ENCODE measurements at places on chromosomes 11 and 22.
A peak's percentile ranks its signal among the peaks of the same experiment; 100 is the strongest.

DNA sequence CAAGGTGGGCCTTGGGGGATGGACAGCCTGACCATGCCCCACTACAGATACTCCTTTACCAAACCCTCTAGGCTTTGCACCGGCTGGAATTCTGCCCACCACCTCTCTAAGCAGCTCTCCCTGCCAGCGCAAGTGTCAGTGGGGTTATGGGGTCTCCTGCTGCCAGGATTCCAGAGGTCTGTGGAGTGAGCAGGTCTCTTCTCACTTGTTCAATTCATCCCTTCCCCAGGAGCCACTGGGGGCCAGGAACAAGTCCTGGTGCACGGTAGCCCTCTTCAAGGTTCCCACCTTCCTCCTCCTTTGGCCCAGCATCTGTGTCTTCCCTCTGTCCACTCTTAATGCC, 30.5 kb downstream of the CCDC15 start:
- no peak for DNase-seq

GRCh38 chr11:122330279-122330965, 214.4 kb upstream of the BLID start:
- DNase-seq = no peak

GRCh38 chr22:27526901-27527300, 274.7 kb downstream of the MN1 start:
- DNase-seq = no peak

GRCh38 chr11:114105611-114106010, 46.1 kb downstream of the ZBTB16 start:
- DNase-seq = no peak

DNA sequence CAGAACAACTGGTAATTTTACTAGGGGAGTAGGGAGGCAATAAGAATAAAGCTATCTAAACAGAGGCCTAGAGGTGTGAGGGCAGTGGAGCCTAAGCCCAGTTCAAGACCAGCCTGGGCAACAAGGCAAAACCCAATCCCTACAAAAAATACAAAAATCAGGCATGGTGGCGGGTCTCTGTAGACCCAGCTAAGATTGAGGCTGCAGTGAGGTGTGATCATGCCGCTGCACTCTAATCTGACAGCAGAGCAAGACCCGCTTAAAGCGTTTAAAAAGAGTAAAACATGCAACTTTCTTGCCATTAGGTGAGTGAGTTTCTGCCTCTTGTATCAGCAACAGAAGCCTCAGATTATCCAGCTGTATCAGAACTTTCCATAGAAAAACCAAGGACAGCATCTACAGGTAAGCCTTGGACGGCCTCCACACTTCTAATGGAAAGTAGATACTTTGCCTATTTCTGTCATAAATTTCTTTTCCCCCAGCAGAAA, 12.1 kb downstream of the TAF1D start:
- no peak for DNase-seq

- no peak for DNase-seq
These were observed 120.4 kb upstream of the GRIA4 start for GRCh38 chr11:105489446-105489845.

DNA sequence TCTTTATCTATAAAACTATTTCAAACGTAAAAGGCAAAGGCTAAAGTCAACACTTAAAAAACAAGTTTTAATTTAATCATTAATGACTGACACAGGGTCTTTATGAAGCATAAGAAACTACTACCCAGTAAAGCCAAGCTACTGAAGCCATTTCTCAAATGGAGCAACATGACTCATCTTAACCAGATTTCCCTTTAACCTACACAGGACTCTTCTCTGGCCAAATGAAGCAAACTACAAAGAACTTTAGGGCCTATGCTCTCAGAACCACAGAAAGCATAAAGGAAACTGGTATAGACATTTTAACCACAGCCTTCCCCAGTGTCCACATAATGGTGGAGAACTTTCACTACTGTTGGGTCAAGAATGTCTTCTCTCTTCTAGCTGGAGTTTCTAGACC, 34.7 kb downstream of the ALG9 start:
- no peak for DNase-seq

GRCh38 chr11:71284525-71285092, 32.2 kb upstream of the SHANK2 start:
- no peak for DNase-seq

GRCh38 chr11:30451167-30451566, 128.3 kb downstream of the ARL14EP start:
- no peak for DNase-seq

DNA sequence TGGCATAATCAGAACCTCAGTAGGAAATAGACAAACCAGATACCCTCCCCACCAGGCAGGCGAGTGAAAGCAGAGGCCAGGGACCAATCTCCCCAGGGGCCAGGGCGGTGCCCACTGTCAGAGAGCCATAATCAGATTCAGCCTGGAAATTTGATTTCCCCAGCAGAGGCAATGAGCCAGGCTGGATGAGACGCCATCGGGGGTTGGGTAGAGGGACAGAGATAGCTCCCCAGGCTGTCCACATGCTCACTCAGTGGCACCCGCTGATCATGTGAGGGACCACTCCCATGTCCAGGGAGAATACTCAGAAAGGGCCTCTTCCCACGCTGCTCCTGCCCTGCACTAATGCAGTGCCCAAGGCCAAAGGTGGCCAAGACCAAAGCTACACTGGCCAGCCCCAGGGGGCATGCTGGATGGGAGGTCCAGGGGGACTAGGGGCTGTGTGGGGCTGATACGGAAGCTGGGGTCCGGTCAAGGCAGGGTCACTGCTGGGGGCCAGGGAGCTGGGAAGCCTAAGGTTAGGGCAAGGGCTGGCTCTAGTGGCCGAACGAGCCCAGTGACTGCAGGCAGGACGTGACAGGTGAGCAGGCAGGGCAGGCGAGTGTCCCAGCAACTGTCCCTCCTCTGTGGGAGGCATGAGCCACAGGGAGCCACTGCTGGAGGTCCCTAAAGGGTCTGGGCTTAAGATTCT, 19.8 kb downstream of the ARVCF start:
- no peak for DNase-seq

DNA sequence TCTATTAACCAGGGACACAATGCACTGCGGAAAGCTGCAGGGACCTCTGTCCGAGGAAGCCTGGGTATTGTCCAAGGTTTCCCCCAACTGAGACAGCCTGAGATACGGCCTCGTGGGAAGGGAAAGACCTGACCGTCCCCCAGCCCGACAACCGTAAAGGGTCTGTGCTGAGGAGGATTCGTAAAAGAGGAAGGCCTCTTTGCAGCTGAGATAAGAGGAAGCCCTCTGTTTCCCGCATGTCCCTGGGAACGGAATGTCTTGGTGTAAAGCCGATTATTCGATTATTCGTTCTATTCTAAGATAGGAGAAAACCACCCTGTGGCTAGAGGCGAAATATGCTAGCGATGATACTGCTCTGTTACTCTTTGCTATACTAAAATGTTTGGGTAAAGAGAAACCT, 5.2 kb downstream of the BET1L start:
- no peak for DNase-seq

- DNase-seq = no peak
These were observed 53.1 kb downstream of the OPCML start for GRCh38 chr11:133479209-133479608.

DNA sequence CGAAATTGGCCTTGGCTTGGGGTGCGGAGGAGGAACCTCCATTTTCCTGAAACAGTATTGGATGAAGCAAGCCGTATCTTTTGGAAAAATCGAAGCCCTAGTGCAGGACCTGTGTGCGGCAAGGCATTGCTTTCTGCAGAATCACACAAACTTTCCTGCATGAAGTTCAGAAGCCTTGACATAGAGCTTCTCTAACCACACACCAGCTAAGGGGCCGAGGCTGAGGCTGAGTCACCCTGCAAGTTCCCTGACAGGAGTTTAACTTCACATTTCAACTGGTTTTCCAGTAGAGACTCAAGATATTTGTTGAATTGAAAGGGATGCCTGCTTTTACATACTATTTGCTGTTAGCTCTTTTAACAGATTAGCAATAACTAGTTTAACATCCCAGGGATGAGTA, 67.8 kb downstream of the TCF20 start:
- DNase-seq = no peak

- no peak for DNase-seq
These were observed 303.7 kb upstream of the CCDC179 start for GRCh38 chr11:23164022-23164421.

DNA sequence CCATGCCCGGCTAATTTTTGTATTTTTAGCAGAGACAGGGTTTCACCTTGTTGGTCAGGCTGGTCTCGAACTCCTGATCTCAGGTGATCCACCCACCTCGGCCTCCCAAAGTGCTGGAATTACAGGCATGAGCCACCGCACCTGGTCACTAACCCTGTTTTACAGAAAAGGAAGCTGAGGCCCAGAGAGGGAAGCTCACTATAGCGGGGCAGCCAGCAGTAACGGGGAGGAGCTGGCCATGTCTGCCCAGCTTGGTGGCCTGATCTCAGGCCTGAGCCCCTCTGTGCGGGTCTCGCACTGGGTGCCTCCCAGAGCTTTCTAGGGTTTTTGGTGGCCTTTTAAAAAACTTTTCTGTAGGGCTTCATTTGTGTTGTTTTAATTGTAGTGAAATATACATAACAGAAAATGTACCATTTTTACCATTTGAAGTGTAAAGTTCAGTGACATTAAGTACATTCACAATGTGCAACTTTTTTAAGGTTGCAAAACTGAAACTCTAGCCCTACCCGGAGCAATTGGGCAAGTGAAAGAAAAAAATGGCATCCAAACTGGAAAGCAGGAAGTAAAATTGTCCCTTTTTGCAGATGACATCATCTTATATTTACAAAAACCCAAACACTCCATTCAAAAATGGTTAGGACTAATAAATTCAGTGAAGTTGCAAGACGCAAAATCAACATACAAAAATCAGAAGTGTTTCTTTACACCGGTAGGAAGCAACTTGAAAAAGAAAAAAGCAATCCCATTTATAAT, 14.5 kb upstream of the CYTH4 start:
- no peak for DNase-seq

DNA sequence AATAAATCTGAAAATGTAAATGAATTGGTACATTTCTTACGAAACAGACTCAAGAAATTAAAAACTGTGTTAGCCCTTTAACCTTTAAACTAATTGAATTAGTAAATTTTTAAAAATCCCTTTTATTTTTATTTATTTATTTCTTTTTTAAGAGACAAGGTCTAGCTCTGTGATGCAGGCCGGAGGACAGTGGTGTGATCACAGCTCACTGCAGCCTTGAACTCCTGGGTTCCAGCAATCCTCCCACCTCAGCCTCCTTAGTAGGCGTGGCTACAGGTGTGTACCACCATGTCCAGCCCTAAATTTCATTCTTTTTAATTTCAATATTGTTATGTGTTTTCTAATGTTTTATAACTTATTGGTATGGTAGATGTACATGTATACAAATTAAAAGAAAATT, 72.6 kb downstream of the MYEOV start:
- no peak for DNase-seq

DNA sequence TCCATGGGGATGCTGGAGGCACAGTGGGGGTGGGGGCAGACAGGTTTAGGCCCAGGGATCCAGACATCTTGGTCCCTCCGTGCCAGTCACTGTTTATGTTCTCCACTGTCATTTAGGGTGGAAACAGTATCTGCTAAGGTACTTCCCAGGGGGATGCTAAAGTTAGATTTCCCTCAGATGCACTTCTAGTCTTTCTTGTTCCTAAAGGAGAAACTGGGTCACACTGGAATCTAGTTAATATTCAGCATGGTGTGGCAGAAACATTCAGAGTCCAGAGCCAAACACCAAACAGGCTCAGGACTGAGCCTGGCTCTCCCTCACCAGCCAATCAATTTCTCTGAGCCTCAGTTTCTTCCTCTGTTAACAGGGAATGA, 83.4 kb upstream of the PLET1 start:
- no peak for DNase-seq

GRCh38 chr11:83002053-83002452, 69.6 kb downstream of the RAB30 start:
- no peak for DNase-seq

DNA sequence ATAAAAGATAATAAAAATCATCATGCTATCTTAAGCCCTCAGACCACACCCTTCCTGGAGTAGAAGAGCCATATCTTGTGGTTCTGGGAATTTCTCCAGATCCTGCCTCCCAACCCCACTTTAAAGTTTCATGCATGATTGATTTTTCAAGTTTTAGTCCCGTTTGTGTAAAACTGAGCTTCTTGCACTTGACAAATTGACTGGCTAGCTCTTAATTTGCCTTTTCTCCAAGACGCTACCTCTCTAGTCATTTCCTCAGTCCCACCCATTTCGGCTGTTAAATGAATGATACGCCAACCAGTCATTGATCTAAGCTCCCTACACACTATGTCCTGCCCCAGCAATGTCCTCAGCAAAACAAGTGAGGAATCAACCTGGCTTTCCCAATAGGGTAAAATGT, 71.8 kb upstream of the TEAD1 start:
- DNase-seq = peak; percentile 31

DNA sequence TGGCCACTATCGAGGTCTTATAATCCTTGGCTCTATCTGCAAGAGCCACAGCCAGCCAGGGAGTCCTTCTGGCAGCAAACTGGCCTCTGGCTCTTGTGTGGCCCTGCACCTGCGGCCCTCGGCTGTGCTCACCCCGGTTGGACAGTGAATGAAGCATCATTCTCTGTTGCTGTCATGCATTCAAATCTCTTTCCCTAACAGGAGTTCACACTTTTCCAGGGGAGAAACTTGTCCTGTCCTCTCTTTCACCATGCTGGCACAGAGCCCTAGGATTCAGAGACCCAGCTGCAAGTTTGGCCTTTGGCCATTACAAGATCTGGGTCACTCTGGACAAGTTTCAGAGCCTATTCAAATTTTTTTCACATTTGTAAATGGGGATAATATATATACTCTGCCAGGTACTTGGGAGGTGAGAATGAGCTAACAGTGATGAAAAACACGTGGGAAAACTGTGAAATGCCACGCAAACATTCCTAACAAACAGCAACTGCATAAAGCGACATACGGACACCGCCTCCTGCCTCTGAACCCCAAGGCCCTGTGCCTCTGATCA, 34.2 kb downstream of the TMEM184B start:
- DNase-seq = no peak

DNA sequence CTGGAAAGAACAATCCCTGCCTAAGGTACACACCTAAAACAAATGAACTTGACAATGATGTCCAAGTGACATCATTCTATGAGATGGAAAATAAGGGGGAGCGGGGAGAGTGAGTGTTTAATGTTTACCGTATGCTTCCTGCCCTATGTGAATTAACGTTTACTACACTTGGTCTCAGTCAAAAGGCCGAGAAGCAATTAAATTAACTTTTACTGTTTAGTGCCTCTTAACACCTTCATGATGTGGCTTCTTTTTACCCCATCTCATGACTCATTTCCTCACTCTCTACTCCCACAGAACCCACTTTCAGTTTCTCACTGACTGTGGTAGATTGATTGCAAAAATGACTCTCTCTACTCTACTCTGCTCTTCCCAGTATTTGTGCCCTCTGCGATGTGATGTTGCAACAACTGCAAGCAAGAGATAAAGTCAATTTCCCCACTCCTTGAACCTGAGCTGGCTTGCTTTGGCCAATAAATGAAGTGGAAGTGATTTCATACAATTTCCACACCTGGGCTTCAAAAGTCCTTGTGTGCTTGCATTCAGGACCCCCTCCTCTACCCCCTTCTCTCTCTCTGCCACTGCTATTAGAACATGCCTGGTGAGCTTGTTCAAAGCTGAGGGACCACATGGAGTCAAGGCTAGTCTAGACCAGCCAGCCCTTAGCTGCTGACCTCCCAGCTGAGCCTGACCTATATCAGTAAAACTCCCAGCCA, 11.6 kb upstream of the ALKBH3 start:
- peak; percentile 61 for DNase-seq

- no peak for DNase-seq
These were observed 4.5 kb downstream of the POLDIP3 start for GRCh38 chr22:42610186-42610585.
